ENCODE measurements at places on chromosomes 2 and 18.

GRCh38 chr2:23619941-23620340, 235.0 kb downstream of the KLHL29 start:
- DNase-seq, result no peak

DNA sequence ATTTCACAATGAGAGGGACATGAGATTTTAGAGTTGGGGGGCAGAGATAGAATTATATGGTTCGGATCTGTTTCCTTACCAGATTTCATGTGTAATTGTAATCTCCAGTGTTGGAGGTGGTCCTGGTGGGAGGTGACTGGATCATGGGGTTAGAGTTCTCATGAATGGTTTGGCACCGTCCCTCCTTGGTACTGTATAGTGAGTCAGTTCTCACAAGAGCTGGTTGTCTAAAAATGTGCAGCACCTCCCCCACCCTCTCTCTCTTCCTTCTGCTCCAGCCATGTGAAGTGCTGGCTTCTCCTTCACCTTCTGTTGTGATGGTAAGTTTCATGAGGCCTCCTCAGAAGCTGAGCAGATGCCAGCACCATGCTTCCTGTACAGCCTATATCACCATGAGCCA, 138.1 kb downstream of the SCG2 start:
- DNase-seq, result no peak

DNA sequence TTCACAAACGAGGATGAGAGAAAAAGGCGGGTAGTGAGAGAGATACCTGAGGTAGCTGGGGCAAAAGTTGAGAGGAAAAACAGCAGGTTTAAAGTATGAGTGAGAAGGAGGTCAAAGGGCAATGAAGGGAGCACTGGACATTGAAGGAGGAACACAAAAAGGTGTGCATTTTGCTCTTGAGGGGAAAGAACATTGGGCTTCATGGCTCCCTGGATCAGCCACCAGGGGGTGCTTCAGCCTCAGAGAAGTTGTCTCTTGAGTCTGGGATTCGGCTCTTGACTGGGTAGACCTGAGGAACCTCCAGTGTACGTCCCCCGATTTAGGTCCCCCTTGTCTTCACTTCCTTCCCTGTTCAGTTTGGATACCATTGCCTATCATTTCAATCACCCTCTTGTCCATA, 128.5 kb downstream of the RAPGEF4 start:
- no peak for DNase-seq

DNA sequence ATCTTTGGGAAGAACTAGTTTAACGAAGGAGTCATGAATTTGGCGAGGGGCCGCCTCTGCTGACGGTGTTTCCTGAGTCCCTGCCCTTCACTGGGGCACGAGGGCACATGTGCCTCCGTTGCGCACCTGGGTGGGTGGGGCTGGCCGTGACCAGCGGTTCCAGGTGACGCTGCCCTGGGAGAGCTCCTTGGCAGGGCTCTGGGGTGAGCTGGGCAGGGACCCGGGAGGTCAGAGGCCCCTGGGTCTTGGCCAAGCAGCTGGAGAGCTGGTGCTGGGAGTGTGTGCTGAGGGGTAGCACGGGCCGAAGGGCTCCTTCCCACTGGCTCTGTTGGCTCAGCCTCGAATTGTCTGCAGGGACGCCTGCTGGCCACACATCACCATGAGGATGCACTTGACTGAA, 104.6 kb downstream of the RTP5 start:
- no peak for DNase-seq

GRCh38 chr2:176598351-176598750, 329.1 kb downstream of the MTX2 start:
- no peak for DNase-seq

Measured in HuH-7.5 (cell line).